Chondrocyte (in vitro differentiated cells): ENCODE measurements at places on chromosomes 7 and 10. TPM values are rescaled to one million over a fixed set of nuclear protein-coding genes. Genes with fewer than 3 reads are reported as not detected.

Gene AKR1C3
- 0.46 to 0.54 TPM (median 0.50 TPM) in 3 replicates for total RNA-seq

GRCh38 chr7:138105221-138105620 is 29.0 kb downstream of the AKR1D1 start:
- DNase-seq = no peak

DNA sequence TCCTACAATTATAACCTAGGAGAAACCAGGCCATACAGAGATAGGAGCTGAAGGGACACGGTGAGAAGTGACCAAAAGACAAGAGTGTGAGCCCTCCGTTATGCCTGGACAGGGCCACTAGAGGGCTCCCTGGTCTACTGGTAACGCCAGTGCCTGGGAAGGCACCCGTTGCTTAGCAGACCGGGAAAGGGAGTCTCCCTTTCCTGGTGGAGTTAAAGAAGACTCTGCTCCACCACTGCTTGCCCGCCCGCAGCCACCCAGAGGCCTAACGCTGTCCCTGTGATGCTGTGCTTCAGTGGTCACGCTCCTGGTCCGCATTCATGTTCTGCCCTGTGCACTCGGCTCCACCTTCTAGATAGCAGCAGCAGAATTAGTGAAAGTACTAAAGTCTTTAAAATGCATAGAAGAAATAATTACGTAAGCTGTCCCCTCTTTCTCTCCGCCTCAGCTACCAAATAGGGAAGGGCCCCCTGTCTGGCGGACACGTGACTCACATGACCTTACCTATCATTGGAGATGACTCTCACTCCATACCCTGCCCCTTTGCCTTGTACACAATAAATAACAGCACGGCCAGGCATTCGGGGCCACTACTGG is 34.8 kb downstream of the GRID2IP start:
- no peak for DNase-seq

Gene PNLIP
- not detected in 3 replicates for total RNA-seq

DNA sequence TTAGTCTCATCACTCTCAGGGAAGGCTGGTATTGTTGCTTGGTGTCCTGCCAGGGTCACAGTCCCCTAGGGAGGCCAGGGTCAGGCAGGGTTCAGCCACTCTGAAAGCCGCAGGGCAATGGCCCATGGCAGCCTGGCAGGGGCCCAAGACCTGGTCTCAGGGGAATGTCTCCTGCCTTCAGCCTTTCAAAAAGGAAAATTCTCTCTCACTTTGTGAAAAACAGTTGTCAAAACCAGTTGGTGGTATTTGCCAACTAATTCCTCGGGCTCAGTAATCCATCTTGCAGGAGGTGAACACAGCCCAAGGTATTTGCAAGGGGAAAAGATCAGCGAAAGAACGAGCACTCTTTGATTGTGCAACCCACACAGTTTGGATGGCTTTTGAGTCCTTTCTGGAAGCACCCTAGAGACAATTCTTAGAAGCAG is 101.5 kb downstream of the JCAD start:
- no peak for DNase-seq

DNA sequence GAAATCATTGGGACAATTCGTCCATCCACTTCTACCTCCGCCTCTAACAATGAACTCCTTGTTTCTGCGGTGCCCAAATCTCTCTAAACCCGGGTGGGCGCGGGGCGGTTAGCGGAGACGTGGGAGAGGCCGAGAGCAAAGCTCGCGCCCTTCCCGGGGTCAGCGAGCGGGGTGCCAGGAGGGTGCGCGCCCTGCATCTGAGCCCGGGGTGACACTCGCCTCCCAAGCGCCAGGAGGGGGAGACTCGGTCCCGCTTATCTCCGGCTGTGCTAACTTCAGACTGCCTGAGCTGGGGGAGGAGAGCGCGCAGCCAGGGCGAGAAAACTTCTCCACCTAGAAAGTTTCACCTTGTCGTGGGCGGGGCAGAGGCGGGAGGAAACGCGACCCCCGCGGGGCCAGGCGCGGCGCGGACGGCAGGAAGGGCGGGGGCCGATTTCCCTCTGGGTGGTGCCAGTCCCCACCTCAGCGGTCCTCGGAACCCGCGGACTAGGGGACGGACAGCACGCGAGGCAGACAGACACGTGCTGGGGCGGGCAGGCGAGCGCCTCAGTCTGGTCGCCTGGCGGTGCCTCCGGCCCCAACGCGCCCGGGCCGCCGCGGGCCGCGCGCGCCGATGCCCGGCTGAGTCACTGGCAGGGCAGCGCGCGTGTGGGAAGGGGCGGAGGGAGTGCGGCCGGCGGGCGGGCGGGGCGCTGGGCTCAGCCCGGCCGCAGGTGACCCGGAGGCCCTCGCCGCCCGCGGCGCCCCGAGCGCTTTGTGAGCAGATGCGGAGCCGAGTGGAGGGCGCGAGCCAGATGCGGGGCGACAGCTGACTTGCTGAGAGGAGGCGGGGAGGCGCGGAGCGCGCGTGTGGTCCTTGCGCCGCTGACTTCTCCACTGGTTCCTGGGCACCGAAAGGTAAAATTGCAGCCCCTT is at the start of gene MET:
Gene MET, plus strand, starts transcription at position 516 of the 915 bp plus-strand sequence. CDS start 26,889 bp downstream, outside the sequence.
- DNase-seq = peak; percentile 91

- no peak for DNase-seq
These were observed 928 bp downstream of the COMTD1 start for GRCh38 chr10:75234683-75235374.

DNA sequence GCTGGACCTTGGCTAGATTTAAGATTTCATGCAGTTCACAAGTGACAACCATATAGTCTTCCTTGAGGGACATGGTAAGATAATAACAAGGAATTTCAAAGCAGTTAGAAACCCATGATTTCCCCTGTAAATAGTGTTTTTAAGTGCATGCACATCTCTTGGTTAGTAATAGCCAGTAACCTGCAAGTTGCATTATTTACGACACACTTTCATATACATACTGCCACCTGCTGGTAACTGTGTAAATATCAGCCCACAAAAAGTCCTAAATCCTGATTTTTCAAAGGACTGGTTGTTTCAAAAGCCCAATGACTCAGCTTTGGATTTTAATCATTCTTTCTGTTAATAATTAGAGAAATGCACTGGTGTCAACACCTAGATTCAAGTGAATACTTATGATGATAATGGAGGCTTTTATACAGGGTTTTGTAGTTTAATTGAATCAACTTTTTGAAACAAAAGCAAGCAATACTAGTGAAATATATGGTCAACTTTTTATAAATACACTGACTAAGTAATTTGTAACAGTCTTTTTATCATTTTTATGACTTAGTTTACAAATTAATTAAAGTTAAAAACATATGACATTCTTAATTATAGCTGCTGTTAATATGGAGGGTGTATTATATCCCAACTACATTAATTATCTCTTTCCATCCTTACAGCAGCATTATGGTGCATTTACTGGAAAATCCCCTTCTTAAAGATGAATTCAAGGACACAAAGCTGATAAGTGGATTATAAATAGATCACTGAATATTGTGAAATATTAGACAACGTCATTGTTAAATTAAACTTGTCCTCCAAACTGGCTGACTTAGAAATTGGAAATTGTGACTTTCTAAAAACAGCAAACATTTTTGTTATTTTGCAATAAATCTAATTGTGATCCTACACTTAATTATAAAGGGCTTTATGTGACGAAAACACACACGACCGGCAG is 367.7 kb upstream of the SEMA3D start:
- DNase-seq = no peak

DNA sequence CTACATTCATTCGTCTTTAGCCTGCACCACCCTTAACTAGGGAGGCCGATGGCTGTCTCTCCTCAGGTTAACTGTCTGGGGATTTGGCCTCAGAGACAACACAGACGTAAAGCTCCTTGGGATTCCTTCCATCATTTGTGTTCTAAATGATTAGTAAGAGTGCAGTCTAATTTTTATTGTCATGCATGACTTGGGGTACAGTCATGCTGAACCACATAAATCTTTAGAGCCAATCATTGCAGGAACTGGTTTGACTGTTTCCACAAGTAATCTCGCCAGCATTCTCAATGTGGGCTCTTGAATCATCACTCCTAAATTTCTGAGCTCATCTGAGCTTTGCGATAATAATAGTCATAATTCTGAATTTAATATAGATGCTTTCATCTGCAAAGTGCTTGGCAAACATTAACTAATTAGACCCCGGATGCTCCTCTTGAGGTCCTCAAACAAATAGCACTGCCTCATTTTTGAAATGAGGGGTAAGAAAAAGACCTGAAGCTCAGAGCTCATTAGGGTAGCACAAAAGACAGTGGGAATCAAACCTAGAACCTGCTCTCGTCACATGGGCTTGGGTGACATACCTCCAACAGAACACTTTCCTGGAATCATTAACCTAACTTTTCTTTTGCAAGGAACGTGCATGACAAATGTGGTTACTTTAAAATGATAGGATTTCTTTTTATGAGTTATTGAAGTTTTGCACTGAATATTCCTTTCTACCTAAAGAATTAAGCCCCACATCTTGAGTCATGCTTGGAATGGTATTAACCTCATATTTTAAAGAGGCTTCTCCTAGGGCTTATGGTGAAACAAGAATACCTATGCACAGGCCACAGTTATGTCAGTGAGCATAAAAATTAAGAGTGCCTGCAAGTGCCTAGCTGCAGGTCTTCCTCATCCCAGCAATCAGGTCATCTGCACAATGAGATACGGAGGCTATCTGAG is 118.9 kb upstream of the NRP1 start:
- DNase-seq = no peak

- no peak for DNase-seq
These were observed 22.0 kb downstream of the CDCA7L start for GRCh38 chr7:21923658-21924057.

Gene SPDYE16
- 0.36 TPM in 1 of 3 replicates, not detected in the others for total RNA-seq

DNA sequence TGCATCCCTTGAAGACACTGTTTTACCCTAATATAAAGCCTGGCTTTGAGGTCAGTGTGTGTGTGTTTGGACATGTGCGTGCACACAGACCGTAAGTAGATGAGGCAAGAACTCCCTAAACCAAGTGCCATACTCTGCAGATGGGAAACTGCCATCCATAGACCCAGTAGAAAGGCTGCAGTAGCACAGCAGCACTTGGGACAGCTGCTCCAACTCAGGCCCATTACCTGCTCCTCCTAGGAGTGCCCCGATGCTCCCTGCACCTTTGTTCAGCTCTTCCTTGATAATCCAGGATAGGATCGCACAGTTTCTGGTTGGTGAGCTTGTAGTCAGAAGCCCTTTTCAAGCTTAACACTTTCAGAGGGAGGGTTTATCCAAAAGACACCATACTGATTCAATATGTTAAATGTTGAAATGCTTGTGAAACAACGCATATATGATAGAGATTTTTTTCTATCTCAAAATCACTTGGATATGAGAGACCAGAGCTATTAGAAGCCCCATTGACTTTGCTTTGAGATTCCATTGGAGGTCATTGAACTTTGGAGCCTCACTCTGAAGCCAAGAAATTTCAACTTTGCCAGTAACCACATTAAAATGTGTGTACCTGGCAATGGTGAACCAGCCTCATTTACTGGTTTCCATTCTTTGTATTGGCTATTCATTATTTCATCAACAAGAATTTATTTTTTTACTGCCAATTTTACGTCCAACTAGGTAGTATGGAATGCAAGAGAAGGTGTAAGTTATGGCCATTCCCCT is 757.0 kb upstream of the GALNT17 start:
- DNase-seq = no peak
